SK-N-DZ (cell line): ENCODE measurements at places on chromosomes 6 and 20.

- DNase-seq, result no peak
Measured at GRCh38 chr20:59579404-59580145, 24.8 kb upstream of the PHACTR3 start.

DNA sequence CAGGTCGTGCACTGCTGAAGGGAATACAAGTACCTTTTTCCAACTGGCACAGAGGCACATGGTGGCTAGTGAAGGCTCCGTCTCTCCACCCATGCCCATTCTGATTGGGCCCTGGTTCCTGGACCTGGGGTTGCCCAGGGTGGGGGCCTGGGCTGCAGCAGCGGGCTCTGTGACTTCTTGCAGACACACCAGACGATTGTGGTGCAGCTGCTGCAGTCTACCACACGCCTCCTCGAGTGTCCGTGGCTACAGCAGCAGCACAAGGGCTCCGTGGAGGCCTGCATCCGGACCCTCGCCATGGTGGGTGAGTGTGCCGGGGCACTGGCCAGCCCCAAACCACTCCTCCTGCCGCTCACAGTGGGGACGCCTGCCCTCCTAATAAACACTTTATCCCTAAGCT is 29.2 kb downstream of the UQCC2 start:
- DNase-seq, result no peak

DNA sequence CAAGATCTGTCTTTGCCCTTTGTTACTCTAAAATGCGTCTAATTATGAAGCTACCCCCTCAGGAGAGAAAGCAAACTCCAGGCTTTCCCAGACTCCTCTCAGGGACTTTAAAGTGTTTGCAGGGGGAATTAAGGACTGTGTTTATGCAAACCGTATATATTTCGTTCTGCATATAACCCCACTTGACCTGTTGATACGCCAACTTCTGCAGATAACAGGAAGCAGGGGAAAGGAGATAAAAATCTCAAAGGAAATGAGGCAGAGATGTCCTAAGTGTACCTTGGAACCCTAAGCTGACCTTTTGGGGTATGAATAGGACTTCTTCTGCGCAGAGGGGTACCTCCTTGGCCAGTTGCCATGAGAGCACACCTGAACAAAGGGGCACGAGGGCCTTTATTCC is 8.1 kb downstream of the SYCP2L start:
- no peak for DNase-seq

- peak; percentile 34 for DNase-seq
Measured at GRCh38 chr6:33492093-33492492, 37.7 kb downstream of the ZBTB9 start.

DNA sequence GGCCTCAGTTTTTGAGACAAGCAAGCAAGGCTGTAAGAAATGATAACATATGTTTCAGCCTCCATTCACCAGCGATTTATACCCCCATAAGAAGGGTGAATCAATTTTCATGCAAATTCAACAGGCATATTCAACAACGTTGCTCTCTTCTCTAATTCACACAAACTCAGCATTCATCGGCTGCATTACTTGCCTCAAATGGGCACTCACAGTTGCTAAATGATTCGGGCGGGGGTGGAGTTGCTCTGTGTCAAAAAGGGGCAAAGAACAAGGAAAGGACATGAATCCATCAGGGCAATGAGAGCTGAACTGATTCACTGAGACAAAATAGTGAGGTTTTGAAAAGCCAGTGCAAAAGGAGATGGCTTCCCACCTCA is 9.0 kb downstream of the MOXD1 start:
- no peak for DNase-seq

DNA sequence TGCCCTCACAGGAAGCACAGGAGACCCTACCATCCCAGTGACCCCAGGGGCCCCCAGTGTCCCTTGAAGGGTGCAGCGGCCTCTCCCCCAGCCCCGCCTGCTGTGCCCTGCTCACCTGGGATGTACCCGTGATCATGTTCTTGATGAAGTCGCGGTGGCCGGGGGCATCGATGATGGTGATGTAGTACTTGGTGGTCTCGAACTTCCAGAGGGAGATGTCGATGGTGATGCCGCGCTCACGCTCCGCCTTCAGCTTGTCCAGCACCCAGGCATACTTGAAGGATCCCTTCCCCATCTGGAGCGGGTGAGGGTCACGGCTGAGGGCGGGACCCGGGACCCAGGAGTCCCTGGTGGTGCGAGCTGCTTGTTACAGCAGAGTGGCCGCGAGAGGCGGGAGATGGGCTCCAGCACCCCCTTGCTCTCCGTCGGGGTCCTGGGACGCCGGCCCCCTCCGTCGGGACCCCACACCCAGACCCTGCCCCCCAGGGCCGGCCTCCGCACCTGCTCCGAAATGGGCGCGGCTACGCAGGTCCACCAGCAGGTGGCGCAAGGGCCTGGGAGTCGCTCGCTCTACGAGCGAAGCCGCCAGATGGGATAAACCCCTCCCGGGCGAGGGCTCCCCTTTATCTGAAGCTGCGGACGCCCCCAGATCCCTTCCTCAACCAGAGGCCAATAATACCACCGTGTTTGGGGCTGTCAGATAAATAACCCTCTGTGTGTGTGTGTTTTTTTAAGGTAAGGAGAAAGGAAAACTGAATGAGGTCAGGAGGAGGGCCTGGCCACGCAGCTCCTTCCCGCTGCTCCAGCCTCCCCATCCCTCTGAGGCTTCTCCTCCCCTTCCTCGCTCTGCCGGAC is 2.9 kb downstream of the EEF1A2 start:
- peak; percentile 71 for DNase-seq

DNA sequence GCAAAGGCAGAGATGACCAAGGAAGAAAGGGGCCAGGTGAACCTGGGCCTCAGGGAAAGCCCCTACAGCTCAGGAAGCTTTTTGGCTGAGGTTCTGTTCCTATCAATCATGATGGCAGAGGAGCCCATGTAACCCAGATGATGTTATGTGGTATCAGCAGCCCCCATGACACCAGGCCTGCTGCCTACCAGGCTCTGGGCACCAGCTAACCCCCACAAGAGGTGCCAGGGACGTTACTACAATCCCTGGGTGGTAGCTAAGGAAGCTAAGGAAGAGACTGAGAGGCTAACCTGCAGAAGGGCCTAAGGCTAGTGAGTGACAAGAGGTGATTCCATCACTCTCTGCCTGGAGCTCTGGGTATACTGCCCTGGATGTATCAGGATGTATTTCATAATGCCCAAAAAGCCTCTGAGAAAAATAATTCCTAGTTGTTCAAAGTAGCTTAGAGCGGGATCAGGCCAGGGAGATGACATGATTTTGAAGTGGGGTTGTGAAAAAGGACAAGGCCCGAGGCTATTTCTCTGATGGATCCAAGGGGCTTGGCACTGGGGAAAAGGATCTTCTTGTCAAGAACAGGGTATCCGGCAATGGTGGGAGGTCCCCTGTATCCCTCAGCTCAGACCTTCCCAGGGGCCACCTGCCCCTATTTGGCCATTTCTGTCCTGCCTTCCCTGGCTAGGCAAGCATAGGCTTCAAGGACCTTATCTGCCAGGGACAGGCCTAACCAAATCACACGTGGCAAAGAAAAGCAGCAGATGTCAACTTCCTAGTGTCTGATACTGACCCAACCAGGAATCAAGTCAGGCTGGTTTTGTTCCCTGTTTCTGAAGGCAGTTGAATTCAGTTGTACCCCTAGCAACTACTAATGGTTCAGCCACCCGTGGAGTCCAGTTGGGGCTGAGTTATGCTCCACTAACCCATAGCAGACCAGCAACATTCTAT is 41.3 kb downstream of the PANK2 start:
- no peak for DNase-seq

DNA sequence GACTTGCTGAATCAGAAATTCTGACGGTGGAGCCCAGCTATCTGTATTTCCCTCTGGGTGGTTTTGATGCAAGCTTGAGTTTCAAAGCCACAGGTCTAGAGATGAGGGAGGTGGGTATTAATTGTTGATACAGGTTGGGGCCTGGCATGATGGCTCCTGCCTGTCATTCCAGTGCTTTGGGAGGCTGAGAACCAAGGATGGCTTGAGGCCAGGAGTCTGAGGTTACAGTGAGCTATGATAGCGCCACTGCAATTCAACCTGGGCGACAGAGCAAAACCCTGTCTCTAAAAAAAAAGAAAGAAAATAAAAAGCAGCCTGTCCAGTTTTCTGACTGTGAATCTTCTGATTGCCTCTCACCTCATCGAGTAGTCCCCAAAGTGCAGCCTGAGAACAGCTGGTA is 184.8 kb upstream of the SASH1 start:
- no peak for DNase-seq

DNA sequence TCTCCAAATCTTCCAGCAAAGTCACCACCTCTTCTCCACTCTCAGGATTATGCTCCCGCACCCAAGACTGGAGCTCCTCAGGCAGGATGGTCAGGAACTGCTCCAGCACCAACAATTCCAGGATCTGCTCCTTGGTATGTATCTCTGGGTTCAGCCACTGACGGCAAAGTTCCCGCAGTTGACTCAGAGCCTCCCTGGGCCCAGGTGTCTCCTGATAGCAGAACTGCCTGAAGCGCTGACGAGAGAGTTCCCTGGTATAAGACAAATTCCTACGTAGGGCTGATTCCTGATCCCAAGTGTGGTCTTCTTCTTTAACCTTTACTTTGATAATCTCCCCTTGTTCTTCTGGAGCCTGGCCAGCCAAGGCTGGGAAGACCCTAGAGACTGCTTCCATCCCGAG is 60.6 kb downstream of the GPX5 start:
- no peak for DNase-seq

DNA sequence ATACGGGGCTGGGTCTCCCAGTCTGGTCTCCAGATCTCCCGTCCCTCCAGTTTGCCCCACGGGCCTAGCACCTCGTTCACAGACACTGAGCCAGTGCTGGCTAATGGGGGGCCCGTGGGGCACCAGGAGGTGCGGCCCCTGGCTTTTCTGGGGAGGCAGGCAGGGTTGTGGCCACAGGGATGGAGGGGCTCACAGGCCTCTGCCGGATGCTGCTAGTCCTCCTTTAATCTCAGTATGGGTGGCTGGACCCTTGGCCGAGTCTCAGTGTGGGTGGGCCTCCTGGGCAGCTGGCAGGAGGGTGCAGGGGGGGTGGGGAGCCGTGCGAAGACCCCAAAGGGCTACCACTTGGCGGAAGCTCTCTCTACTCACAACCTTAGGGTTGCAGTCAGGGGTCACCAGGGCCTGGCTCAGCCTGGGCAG is 1.6 kb upstream of the SOX18 start:
- DNase-seq, result no peak

- no peak for DNase-seq
Measured at GRCh38 chr20:20235681-20236080, 132.2 kb upstream of the INSM1 start.

DNA sequence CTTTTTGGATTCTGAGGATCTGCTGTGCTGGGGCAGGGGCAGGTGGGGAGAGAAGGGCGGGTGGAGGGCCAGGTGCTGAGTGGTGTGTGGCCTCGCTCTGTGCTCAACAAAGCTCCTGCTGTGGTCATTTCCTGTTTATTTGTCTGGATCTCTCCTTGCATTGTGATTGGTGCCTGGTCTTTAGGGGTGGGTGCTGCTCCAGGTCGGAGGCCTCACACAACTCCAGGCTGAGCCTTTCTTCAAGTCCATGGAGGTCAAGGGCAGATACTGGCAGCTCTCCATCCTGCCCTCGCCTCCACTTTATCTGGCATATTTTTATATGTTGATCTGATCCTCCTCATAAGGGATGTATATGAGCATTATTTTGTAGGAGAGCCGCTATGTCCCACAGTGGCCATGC is 36.2 kb downstream of the HLA-F start:
- DNase-seq, result no peak

DNA sequence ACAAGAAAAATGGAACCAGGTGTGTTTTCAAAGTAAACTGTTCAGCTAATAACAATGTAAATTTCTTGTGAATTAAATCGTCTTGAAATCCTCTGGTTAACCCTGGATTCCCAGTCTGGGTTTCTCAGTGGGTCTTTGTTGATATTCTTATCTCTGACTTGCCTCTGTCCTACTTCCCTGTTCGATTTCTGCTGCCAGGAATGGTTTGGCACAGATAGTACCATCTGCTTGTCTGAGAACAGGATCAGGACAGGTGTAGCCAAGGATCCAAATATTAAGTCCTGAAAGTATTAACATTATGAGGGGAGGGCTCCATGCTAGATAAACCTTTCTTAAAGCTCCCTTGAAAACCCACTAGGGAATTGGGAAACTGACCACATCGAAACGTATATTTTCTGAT is 30.1 kb downstream of the ARFGEF2 start:
- DNase-seq, result no peak

GRCh38 chr6:11712760-11713159 is 65.8 kb downstream of the ADTRP start:
- no peak for DNase-seq

- no peak for DNase-seq
Measured at GRCh38 chr20:54067606-54068174, 2.7 kb downstream of the BCAS1 start.

- no peak for DNase-seq
Measured at GRCh38 chr6:40325041-40325440, 262.1 kb downstream of the LRFN2 start.

- no peak for DNase-seq
Measured at GRCh38 chr6:108627692-108628550, 67.2 kb downstream of the FOXO3 start.

DNA sequence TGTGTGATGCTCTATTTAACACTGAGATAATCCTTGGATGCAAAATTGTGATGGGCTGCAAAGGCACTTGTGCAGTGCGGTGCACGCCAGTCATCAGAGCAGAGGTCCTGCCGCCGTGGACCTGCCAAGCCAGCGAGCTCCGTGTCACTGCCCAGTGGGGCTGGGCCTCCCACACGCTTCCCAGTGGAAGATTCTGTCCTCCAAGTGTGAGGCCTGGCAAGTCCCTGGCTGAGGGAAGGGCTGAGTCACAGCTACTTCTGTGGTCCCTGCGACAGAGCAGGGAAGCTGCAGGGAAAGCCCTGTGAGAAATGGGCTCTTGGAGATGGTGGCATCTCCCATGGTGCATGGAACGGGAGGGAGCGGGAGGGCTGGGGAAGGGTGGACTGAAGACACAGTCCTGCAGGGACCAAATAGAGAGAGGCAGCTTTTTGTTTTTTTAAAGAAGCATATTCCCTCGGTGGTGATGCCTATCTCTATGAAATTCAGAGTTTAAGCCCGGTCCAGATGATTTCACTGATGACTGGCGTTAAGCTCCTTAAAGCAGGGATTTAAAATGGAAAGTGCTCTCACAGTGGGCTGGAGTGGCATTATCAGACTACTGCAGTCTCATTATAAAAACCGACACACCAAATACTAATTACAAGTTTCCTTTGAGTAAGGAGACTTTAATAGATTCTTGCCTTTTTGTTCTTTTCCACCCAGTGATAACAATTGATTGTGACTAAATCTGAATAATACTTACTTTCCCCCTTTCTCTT is 413.7 kb downstream of the QKI start:
- DNase-seq, result peak; percentile 43

DNA sequence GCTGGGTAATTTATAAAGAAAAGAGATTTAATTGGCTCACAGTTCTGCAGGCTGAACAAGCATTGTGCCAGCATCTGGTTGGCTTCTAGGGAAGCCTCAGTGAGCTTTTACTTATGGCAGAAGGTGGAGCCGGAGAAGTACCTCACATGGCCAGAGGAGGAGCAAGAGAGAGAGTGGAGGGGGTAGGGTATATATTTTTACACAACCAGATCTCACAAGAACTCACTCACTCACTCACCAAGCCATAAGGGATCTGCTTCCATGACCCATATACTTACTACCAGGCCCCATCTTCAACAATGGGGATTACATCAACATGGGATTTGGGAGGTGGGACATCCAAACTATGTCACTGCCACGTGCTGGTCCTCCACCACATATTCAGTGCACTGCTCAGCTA is 152.6 kb upstream of the PRND start:
- DNase-seq, result no peak

GRCh38 chr6:44730771-44731391 is 343.4 kb downstream of the CDC5L start:
- DNase-seq, result no peak
